Central memory CD8-positive, alpha-beta T cell (primary cell): ENCODE measurements at places on chromosomes 3 and 15.

DNA sequence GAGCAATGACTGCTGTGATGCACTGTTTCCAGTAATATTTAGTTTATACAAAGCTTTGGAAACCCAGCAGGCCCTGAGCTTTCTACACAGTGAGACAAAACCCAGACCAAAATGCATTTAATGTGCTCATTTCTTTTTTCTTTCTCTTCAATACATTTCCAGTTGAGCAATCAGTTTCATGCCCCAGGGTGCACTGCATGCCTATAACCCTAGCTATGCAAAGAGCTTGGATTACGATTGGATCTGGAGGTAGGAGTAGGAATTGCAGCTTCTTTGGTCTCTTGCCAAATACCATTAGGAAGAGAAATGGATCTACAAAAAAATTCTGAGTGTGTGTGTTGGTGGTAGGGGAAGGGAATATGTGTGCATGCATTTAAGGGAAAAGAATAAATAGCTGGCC, 1001.4 kb downstream of the SQOR start:
- DNase-seq: no peak

DNA sequence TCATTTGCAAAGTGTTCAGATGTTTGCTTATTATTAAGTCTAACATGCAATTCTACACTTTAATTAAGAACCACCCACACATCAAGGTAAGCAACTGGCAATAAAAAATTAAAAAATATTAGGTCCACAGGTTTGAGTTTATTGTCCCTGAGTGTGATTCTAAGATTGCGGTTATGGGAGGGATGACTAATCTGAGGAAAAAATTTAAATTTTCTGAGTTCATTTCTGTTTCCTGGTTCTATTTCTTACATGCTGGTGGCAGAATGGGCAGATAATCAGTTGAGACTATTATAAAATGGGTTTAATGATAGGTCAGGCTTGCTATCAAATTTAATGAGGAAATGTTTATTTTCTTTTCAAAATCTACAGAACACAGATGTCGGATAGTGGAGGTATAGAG, 105.9 kb downstream of the TP63 start:
- DNase-seq: no peak

DNA sequence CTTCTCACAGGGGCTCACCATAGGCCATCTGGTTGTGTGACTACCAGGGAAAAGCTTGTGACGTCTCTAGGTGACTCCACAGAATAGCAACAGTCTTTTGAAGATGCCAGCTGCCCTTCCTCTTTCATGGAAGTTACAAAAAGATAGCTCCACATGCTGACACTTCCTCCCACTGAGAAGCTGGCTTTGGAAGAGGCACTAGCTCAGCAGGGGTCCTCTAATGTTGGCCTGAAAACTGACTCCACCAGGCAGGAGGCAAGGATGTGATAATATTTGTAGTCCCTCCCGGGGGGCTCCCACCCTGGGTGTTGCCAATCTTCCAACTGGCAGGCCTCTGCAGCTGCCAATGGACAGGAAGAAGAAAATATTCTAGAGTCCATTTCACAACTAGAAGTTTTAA, 343.5 kb downstream of the NEK10 start:
- DNase-seq: no peak

GRCh38 chr3:133401374-133402135, 1.7 kb downstream of the BFSP2 start:
- DNase-seq: no peak

DNA sequence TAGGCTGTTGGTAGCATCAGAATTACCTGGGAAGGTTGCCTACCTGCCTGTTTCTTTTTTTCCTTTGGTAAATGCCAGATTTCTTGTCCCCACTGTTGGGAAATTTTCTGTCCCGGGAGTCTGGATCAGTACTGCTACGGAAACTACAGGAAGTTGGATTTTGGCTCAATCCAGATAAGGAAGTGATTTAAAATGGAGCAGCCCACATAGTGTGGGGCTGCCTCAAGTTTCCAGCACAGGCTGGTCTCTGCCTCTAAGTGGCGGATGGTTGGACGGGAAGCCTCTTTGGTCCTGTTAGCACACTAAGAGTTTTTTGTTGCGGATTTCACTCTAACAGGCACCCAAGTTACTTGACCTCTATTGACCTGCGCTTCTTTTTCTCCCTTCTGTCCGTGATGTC, 54.7 kb downstream of the EEFSEC start:
- no peak for DNase-seq

- no peak for DNase-seq
These were observed 114.5 kb downstream of the EPHA3 start for GRCh38 chr3:89221924-89222323.

GRCh38 chr15:39127151-39127790, 453.6 kb upstream of the THBS1 start:
- no peak for DNase-seq

DNA sequence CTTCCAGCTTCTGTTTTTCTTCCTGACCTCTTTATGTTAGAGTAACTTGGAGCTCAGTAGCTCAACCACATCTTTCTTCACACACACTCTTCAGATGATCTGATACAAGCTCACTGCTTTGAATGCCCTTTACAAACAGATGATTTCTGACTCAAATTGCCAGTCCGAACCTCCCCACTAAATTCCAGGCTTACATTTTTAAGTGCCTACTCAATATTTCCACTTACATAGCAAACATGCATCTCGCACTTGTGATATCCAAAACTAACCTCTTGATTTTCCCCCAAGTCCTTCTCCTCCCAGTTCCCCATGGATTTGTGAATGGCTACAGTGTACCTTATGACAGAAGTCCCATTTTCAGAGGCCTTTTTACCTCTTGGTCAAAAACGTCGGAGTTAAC, 139.1 kb downstream of the GBE1 start:
- DNase-seq: no peak

DNA sequence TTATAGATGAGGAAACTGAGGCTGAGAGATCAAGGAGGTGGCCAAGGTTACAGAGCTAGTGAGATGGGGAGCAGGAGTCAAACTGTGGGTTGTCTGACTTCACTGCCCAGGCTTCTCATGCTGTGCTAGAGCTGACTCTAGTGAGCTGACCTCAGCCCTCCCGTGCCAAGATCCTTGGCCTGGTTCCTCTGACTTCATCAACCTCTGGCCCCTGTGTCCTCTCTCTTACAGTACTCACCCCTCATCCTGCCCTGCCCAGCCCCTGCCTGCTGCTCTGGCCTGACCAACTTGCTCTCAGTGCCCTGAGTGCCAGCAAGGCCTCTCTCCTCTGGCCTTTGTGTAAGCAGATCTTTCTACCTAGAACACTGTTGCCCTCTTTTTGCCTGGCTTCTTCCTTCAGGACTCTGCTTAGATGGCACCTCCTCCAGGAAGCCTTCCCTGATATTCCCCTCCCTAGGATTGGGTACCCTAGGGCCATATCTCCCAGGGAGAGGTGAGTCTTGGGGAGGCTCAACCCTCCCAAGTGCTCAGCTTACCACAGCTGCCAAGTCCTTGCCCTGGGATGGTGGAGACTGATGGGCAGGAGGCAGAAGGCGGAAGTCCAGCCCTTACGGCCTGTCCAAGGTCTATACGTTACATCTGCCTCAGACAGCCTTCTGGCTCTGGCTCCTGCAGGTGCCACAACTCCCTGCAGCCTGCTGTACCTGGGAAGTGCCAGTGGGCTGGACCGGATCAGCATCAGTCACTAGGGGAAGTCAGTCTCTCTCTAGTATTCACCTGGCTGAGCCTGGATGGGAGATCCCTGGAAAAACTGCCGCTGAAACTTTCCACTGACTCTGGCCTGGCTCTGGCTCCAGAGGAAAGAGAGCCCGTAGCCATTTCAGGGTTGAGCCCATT, 36.3 kb upstream of the FAM107A start:
- no peak for DNase-seq

DNA sequence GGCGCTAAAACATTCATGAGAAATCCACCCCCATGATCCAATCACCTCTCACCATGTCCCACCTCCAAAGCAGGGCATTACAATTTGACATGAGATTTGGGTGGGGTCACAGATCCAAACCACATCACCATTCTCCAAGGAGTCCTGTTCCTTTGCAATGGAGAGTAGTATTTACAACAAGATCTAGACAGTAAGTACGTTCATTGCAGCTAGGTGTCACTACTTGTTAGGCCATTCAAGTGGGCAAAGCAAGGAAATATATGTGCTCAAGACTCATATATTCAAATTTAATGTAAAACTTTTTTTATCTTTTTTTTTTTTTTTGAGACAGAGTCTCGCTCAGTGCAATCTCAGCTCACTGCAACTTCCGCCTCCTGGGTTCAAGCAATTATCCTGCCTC, 79.3 kb downstream of the AQP9 start:
- no peak for DNase-seq

GRCh38 chr3:45280232-45280631, 54.1 kb upstream of the TMEM158 start:
- no peak for DNase-seq

GRCh38 chr3:144324076-144324475, 352.5 kb downstream of the DIPK2A start:
- no peak for DNase-seq

- DNase-seq: no peak
These were observed 11.7 kb upstream of the LACTB start for GRCh38 chr15:63109920-63110319.

- DNase-seq: no peak
These were observed 13.5 kb downstream of the PTPRG start for GRCh38 chr3:61574854-61575253.

DNA sequence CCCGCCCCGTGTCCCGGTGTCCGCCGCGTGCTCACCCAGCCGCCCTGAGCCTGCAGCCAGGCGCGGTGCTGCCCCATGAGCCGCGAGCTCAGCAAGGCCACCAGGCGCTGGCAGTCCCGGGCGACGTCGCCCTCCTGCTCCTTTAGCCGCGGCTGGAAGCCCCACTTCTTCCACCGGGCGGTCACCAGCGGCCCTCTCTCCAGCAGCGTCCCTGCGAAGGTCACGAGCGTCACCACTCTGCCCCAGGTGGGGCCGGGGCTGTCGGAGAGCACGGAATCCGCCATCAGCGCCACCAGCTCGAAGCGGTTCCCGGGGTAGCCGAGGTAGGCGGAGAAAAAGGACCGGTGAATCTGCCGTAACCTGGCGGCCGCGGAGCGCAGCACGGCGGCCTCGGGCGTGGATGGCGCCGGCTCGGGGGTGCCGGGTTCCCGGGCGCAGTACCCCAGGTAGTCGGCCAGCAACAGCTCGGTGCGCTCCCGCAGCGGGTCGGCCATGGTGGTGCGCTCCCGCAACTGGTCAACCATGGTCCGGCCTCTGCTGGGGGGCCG, 298 bp downstream of the BCL2L10 start:
- no peak for DNase-seq

DNA sequence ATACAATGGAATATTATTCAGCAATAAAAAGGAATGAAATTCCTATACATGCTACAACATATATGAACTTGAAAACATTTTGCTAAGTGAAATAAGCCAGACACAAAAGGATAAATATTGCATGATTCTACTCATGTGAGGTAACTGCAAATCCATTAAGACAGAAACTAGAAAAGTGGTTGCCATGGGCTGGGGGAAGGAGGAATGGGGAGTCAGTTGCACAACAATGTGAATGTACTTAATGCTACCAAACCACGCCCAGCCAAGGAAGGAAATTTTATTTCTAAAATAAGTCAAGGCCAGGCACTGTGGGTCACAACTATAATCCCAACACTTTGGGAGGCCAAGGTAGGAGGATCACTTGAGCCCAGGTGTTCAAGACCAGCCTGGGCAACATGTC, 9.8 kb upstream of the GMPPB start:
- DNase-seq: no peak

DNA sequence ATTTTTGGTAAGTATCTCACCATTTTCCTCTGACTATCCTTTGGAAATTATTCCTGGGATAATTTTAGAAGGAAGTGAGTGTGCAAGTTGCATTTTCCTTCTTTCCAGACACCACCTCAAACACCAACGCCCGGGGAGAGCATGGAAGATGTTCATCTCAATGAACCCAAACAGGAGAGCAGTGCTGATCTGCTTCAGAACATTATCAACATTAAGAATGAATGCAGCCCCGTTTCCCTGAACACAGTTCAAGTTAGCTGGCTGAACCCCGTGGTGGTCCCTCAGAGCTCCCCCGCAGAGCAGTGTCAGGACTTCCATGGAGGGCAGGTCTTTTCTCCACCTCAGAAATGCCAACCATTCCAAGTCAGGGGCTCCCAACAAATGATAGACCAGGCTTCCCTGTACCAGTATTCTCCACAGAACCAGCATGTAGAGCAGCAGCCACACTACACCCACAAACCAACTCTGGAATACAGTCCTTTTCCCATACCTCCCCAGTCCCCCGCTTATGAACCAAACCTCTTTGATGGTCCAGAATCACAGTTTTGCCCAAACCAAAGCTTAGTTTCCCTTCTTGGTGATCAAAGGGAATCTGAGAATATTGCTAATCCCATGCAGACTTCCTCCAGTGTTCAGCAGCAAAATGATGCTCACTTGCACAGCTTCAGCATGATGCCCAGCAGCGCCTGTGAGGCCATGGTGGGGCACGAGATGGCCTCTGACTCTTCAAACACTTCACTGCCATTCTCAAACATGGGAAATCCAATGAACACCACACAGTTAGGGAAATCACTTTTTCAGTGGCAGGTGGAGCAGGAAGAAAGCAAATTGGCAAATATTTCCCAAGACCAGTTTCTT, 3.9 kb downstream of the NFKBIZ start:
- no peak for DNase-seq

GRCh38 chr3:182487611-182488010, 305.7 kb upstream of the ATP11B start:
- no peak for DNase-seq

DNA sequence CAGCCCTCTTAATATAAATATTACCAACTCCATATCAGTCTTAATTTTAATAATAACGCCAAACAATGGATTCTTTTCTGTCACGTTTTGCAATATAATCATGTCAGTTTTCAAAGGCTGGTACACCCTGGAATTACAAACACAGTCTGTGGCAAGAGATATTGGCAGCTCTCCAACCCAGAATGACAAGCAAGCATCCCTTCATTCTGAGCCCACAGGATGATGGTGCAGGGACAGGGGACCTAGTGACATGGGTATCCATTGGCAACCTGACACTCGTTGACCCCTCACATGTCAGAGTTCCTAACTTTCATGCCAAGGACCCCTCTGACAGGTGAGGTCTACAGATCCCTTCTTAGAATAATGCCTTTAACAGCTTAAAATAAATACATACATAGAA, 154.5 kb upstream of the TSC22D2 start:
- no peak for DNase-seq

GRCh38 chr3:195094191-195094921, 176.6 kb downstream of the XXYLT1 start:
- no peak for DNase-seq

DNA sequence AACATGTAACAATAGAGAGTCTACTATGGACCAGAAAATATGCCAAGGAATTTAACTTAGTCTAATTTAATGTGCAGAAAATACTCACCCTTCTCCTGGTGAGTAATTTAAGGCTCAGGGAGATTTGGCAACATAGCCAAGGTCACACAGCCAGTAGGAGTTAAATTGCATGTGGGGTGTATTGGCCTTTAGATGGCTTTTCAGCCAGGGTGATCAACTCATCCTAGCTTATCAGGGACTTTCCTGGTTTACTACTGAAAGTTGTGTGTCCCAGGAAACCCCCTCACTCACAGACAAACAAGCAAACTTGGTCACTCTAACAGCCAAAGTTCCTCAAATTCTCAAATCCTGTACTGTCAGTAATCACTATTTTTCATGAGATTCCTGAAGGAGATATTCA, 2.6 kb upstream of the SLC9A9 start:
- no peak for DNase-seq
